ENCODE measurements at places on chromosomes 16 and 17.

GRCh38 chr17:47724705-47725104 lies 8.3 kb upstream of the TBX21 start:
- DNase-seq: no peak

- peak; percentile 5 for DNase-seq
Measured at GRCh38 chr16:47431960-47432359, 28.9 kb downstream of the ITFG1 start.

DNA sequence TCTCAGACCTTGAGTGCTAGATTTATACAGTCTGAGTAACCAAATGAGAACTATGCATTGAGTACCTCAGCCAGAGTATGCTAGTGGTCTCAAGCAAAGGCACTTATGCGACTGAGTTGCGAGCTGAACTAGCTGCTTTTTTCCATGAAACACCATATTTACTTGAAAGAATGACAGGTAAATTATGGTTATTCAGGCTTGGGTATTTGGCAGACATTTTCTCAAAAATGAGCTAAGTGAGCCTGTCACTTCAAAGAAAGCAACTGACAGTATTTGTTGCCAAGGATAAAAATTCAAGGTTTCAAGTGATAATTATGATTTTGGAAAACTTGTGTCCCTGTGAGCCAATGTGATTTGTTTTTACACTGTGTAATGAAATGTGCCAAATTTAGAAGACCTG lies 19.3 kb downstream of the CACNG3 start:
- no peak for DNase-seq

DNA sequence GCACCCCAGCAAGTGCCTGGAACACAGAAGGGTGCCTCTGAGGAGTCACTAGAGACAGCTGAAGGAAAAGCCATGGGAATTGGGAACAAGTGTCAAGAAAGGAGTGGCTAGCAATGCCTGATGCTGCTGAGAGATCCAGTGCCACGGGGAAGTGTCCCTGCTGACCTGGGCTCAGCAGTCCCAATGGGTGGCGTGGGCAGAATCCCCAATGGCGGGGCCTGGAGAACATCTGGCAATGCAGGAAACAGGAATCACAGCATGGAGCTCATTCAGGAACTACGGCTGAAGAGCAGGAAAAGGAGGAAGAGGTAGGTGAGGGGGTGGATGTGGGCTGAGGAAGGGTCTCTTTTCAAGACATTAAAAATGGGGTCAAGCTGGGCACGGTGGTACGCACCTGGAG lies 30.1 kb downstream of the UBE2O start:
- no peak for DNase-seq

GRCh38 chr17:51947160-51947735 lies 211.3 kb downstream of the CA10 start:
- DNase-seq: no peak

GRCh38 chr17:37568350-37569053 lies 40.7 kb downstream of the SYNRG start:
- no peak for DNase-seq

DNA sequence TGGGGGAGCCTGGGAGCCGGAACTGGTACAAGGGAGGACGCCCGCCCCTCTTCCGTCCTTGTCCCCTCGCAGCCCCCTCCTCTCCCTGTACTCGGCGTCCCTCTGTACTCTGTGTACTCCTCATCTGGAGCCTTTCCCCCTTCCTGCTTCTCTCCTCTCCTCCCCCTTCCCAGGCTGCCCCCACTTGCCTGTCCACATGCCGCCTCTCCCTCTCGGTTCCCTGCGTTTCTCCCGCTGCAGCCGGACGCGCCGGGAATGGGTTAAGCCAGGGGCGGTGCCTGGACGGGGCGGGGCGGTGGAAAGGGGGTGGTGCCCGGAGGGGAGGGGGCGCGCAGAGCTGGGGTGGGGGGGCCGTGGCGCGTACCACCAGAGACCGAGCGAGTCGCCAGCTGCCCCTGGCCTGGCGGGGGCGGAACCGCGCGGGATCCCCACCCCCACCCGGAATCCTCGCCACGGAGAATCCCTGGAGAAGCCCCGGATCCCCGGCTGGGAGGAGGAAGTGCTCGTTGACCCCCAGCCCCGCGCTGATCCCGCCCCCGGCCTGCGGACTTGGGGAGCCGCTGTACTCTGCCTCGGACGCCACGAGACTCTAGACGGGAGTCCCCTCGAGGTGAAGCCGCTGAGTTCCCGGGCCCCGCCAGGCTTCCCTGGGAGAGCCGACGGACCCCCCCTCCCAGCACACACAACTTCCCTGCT lies 22.6 kb downstream of the GJD3 start:
- DNase-seq: no peak

- no peak for DNase-seq
Measured at GRCh38 chr16:69166946-69167930, 19.7 kb upstream of the SNTB2 start.

GRCh38 chr17:7555320-7555948 lies 3.1 kb upstream of the TNFSF13 start:
- no peak for DNase-seq

DNA sequence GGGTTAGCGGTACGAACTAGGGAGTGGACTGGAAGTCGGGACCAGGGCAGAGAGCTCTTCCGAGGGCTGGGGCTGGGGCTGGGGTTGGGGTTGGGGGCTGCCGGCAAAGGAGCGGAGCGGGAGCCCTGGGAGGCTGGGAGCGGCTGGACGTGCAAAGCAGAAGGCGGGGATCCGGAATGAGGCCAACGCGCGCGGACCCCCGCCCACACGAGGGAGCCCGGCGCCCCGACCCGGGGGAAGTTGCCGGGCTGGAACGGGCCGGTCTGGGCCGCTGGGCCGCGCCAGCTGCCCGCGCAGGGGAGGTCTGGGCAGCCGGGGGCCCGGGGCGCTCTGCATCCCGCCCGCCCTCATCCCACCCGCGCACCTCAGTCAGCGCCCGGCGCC lies 323 bp downstream of the ST3GAL2 start:
- DNase-seq: no peak

DNA sequence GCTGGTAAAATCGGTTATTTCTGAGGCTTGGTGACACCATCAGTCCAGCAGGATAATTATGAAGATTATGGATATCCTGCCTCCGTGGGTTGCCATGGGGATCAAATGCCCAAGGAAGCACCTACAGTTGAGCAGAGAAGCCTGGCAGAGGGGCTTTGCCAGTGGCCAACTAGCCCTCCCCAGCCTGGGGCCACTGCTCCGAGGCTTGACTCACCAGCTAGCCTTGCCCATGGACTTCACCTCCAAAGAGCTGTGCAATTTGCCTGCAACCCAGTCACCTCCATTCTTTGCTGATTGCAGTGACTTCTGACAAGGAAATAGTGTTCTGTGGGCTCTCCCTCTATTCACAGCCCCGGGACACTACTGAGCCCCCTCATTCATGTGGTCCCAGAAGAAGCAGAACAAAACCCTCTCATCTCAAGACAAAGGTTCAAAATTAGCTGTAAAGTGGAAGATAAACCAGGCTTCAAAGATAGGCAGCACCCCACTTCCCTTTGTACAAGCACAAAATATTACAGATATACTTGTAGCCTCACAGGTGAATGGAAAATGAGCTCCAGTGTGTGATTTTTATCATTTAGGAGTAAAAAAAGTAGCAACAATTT lies 1.6 kb downstream of the PECAM1 start:
- DNase-seq: no peak

GRCh38 chr17:32529604-32530003 lies 42.8 kb downstream of the CDK5R1 start:
- no peak for DNase-seq

DNA sequence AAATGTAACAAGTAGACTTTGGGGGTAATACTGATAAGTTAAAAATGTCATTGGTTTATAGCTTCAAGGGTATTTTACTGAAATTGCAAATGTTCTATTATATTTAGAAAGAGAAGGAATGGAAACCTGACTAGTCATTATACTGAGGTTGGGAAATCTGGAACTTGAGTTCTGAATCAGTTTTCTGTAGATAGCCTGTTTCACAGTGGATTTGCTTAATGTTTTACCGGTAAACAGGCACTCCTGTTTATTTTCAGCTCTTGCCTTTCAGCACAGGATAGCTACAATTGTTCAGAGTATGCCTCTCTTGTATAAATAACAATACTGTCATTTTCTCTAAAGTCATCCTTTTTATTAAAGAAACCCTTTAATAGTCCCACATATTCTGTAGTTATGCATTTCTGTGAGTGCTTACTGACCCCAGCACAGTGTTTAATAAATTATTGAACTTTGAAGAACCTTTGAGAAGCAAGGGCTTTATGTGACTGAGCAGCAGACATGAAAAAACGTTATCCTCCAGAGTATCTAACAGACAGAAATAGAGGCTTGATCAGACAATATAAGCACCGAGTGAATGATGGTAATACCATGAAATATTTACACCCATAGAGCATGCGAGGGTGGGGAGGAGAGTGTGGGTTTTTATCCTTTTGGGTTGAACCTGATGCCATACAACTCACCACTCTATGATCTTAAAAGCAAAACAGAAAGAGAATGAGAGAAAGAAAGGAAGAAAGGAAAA lies 58.2 kb downstream of the FTO start:
- peak; percentile 51 for DNase-seq

GRCh38 chr17:72254808-72255449 lies 134.1 kb downstream of the SOX9 start:
- DNase-seq: no peak

- DNase-seq: no peak
Measured at GRCh38 chr16:19861811-19862327, 22.8 kb downstream of the GPRC5B start.

DNA sequence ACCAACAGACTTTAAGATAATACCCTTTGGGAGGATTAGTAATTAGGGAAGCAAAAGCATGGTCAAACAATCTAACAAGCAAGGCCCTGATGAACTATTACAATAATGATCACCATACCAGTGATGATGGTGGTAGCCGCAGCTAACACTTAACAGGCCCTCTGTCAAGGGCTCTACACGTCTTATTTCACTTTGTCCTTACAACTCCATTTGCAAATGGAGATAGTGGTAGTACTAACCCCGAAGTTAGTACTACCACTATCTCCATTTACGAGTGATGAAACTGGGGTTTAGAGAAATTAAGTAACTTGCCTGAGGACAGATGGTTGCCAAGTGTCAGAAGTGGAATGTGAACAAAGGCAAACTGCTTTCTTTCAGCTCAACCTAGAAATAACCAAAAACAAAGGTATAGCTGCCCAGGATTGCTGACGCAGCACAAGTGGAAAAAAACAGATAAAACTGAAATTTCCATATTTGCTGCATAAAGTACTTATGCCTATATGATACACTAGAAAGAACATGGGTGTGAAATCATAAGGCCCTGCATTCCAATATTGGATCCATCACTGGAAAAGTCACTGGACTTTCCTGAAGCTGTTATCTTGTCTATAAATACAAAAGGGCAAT lies 24.6 kb downstream of the CEP112 start:
- DNase-seq: no peak

DNA sequence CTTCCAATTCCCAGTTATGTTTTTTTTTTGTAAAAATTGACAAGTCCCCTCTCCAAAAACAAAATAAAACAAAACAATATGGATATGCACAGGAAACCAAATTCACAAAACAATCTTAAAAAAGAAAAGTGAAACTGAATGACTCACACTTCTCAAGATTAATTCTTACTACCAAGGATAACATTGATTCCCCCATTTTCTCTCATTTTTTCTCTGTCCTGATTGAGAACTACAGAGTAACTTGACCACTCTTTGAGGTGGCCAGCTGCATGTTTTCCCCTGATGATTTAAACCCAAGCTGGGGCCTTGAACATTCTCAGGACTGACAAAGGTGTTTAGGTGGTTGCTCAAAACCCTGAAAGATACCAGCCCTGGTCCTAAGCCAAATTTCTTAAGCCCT lies 149.0 kb downstream of the AHSP start:
- no peak for DNase-seq

GRCh38 chr17:63476459-63476853 lies 405 bp upstream of the ACE start:
- peak; percentile 6 for DNase-seq

- DNase-seq: no peak
Measured at GRCh38 chr16:30774367-30775130, 12.4 kb downstream of the RNF40 start.

- DNase-seq: peak; percentile 82
Measured at GRCh38 chr16:15856901-15857698, at the start of gene MYH11. TSS of gene MYH11 (minus strand) at chr16:15857028. CDS start at chr16:15838252, 18,776 bp downstream.

DNA sequence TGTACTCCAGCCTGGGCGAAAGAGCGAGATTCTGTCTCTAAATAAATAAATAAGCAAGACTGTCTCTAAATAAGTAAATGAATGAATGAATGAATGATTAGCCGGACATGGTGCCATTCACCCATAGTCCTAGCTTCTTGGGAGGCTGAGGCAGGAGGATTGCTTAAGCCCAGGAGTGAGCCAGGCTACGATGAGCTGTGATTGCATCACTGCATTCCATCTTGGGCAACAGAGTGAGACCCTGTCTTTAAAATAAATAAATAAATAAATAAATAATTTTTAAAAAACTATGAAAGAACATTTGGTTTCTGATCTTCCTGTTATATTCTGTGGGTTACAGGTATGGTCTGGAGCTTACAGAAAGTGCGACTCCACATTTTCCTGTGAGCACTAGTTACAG lies 65.0 kb downstream of the C17orf58 start:
- no peak for DNase-seq

DNA sequence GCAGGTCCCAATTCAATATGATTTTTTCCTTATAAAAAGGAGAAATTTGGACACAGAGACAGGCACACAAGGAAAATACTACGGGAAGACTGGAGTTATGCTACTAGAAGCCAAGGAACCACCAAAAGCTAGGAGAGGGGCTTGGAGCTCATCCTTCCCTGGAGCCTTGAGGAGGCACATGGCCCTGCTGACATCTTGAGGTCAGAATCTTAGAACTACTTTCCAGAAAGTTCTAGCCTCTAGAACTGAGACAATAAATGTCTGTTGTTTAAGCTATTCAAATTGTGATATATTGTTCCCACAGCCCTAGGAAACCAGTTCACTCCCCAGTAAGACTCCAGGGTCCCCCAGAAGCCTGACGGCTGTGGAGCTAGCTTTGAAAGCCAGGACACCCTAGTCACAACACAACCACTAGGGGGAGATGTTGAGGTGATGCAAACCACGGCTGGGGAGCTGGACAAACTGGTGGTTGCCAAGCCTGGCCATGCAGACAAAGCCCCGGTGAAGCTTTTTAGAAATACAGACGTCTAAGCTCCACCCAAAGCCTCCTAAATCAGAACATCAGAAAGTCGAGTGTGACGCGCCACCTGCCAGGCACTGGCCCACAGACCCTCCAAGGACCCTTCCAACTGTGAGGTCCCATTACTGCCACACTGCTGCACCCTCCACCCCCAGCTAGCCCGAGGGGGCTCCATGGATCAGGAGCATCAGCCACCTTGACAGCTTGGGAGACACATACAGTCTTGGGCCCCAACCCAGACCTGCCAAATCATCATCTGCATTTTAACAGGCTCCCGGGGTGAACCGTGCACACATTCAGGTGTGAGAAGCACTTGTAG lies 106.4 kb downstream of the SLC39A11 start:
- peak; percentile 88 for DNase-seq

- DNase-seq: no peak
Measured at GRCh38 chr16:10069374-10069773, 112.9 kb downstream of the GRIN2A start.

DNA sequence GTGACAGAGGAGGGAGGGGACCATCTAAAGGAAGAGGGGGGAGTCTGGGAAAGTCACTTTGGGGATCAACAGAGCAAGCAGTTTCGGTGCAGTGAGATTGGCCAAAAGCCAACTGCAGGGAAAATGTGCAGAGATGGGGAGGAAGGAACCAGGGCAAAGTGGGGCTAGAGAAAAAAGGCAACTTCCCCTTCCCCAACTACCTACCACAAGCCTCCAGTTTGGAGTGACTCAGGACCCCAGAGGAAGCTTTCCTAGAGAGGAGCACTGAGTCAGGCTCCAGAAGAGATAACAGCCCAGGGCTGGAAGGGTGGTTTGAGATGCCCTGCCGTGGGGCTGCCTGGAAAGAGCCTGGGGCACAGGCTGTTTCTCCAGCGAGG lies 6.9 kb upstream of the CD300LD start:
- peak; percentile 71 for DNase-seq

GRCh38 chr17:71500761-71501555 lies 619.9 kb upstream of the SOX9 start:
- DNase-seq: no peak
